ENCODE measurements at places on chromosomes 16 and 17. TPM values are rescaled to one million over a fixed set of nuclear protein-coding genes. Genes with fewer than 3 reads are reported as not detected.

DNA sequence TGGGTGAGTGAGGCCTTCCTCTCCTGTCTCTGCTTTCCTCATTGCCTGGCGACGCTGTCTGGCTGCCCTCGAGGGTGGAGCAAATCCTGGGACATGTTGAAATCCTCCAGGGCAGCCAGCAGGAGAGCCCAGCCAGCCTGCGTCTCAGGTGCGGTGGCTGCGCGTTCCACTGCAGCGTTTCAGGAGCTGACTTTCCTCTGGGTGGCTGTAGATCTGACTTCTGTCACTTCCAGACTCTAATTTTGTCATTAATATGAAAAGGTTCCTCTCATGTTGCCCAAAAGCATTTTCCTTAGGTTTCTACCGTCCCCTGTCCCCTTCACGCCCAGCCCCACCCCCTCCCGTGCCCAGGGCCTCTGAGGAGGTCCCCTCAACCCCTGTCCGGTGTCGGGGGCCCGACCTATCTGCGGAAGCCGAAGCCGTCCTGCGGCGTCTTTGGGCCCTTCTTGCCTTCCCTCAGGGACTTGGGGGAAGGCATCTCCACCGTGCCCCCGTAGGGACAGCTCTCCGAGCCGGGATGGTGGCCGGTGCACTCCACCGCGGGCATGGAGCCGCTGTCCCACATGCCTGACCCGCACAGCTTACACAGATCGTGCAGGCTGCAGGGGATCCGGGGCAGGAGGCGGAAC is 95.1 kb downstream of the TBC1D16 start:
- no peak for DNase-seq

DNA sequence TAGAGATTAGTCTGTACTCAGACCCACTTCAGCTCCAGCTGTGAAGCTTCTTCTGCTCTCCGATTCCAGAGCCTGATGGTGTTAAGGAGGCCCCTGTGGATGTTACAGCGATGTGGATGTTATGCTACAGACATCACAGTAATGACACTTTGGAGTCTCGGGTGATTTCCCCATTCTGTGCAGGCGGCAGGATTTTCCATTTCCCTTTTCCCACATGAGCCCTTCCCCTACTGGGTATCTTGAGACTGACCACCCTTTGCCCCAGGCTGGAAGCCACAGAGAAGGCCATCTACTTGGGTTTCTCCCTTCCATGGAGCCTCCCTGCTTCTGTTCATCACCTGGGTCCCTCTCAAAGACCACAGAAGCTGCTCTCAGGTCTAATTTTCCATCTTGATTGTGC is 78.3 kb downstream of the KCNJ12 start:
- no peak for DNase-seq

GH1 gene
- not detected for polyA plus RNA-seq

RABEP2 gene
- polyA plus RNA-seq, result 17.7 TPM

Data from right renal pelvis (tissue), 4 donors.